ENCODE measurements at places on chromosomes 7 and 10. TPM values are rescaled to one million over a fixed set of nuclear protein-coding genes. Genes with fewer than 3 reads are reported as not detected.
A peak's percentile ranks its signal among the peaks of the same experiment; 100 is the strongest.

Gene KCNH2
- total RNA-seq: not detected

Gene TRPV5
- not detected for total RNA-seq

Gene GARIN1A
- total RNA-seq: 1.6 TPM

Gene TAS2R41
- total RNA-seq: not detected

Gene PIP4K2A
- 52.7 TPM for total RNA-seq

Gene SFTPA1
- not detected for total RNA-seq

- DNase-seq: no peak
Observed at GRCh38 chr10:77626266-77626935, 11.2 kb downstream of the KCNMA1 start.

DNA sequence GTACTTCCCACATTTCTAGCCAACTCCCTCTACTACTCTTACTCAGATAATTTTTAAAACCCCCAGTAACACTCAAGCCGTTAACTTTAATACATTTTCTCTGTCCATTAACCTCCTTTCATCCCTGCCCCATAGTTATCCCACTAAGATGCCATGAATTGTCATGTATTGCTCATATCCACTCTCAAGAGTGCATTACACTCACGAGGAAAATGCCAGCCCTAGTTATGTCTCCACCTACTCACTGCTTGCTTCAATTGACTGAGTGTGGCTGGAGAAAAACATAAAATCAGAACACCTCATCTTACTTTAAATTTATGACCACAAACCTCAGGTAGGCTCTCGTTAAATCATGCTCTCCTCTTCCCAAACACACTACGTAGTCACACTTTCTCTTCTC lies 324.1 kb upstream of the NPSR1 start:
- no peak for DNase-seq

DNA sequence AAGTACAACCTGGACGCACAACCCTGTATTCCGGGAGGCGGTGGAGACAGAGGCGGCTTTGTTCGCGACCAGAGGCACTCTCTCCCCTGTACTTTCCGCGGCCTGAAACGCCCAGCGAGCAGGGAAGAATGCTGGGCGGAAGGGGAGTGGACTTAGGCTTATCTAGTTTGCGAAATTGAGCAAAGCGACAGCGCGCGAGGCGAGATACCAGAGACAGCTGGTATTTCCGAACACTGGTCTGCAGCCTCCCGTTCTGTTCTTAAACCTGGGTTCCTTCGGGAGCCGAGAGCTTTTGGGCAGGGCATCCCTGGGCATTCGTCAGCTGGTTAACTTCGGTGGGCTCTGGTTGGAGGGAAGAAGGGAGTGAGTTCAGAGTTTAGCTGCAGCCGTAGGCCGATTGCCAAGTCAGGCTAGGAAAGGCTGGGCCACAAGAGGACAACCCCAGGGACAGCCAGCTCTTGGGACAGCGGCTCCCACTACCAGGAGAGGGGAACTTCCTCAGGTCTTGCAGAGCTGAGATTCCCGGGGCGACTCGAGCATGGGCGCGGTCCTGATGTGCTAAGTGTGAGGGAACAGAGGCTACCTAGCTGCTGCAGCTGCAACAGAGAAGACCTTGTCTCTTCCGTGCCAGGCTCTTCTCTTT lies 3.9 kb downstream of the HMX3 start:
- no peak for DNase-seq

DNA sequence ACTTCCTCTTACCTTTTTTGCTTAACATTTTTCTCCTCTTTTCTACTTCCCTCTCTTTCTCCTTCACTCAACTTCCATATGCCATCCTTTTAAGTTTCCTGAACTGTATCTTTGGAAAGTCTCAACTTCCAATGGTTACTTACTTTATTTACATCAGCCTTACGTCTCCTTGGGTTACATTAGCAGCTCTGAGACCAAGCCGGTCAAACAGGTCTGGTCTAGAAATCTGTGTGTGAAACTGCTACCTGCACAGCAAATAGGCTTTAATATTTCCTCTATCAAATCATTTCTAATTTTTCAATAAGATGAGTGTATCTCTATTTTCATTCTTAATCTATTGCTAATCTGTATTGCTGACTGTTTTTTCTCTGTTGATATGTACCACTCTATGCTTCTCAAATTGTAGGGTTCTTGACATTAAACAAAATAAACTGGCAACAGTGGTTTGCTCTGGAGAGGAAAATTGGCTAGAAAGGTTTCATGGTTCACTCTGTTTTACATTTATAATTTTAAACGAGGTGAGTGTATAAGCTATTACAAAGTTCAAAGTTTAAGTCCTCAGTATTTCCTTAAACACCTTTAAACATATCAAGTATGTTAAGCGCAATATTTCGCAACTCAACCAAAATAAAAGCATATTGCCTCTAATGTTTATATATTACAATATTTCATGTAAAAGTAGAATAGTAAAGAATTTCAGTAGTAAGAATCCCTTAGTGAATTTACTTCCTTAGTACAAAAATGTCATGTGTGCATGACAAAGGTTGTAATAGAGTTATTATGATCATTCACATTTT lies 3.6 kb upstream of the SEMA3C start:
- DNase-seq: no peak

- no peak for DNase-seq
Observed at GRCh38 chr10:70779511-70780369, 5.4 kb downstream of the TBATA start.

DNA sequence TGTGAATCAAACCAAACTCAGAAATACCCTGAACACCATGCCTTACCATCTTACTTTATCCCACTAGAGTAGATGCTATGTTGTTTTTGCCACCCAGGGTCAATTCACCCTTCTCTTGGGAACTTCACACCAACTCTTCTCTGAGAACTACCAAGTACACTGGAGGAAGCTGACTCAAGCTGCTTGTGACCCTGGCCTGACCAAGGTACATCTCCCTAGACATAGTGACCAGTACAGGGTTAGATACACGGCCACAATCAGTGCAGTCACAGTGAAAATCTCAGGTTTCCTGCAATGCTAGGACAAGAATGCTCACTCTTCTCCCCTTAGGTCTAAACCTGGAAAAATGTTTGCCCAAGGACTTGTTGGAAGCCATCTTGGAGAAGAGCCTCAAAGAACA lies 31.8 kb downstream of the EZH2 start:
- no peak for DNase-seq

DNA sequence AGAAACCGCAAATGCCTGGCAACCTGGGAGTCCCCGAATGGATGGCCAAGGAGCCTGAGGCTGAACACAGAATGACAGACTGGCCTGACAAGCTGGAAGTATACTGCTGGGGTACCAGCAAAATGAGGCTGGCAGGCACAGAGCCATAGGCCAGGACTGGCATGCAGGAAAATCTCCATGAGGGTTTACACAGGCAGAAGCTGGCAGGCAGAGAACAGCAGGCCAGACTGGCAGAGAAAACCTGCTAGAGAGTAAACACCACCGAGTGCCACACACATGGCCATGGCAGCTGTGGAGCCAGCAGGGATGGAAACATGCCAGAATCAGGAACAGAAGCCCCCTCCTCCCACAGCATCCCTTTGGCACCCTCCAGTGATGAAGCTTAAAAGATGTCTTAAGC lies 63.4 kb downstream of the CRPPA start:
- no peak for DNase-seq

DNA sequence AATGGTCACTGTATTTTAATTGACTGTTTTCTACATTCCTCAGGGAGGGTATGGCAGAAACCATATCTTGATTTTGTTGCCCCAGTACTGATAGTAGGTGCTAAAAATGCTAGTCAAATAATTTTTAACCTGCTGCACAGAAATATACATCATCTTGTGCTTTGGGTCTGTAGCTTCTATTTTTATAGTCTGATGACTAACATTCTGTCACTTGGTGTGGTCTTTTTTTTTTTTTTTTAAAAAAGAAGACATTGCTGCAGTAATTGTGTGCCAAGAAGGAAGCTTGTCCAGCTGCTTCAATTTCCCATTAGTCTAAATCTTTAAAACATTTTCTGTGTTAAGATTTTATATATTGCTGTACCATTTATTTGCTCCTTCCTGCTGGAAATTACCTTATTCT lies 83.6 kb downstream of the ICA1 start:
- no peak for DNase-seq

GRCh38 chr10:69644658-69645295 lies 14.7 kb downstream of the FAM241B start:
- DNase-seq: peak; percentile 53

- DNase-seq: no peak
Observed at GRCh38 chr7:21269021-21269420, 158.9 kb upstream of the SP4 start.

DNA sequence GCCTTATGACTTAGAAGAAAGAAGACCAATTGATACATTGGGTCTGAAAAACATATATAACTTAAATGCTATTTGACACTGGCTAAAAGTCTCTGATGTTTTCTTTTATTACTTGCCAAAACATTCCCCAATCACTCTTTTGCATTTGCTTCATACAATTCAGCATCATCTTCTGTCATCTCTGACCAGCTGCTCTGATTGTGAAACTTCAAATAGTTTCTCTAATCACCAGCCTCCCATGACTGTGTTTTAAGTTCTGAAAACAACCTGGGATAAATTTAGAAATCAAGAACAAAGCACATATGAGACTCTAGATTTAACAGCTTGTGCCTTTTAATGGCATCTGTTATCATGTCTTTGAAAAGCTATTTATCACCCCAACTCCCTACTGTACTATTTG lies 208.4 kb upstream of the KCND2 start:
- DNase-seq: peak; percentile 24

- no peak for DNase-seq
Observed at GRCh38 chr7:96822824-96823223, 113.2 kb upstream of the SEM1 start.

DNA sequence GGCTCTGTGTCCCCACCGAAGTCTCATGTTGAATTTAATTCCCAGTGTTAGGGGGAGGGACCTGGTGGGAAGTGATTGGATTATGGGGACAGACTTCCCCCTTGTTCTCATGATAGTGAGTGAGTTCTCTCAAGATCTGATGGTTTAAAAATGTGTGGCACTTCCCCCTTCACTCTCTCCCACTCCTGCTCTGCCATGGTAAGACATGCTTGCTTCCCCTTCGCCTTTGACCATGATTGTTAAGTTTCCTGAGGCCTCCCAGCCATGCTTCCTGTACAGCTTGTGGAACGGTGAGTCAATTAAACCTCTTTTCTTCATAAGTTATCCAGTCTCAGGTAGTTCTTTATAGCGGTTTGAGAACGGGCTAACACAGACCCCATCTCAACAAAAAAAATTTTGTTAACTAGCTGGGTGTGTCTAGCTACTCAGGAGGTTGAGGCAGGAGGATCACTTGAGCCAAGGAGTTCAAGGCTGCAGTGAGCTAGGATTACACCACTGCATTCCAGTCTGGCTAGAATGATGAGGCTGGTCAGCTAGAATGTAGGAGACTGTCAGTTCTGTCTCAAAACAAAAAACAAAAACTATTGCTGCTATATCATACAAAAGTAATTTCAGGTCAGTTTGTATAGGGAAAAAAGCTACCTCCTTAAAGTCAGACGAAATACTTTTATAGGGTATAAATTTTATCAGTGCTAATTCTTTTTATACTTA lies 57.7 kb downstream of the ATAD1 start:
- no peak for DNase-seq

GRCh38 chr10:106980495-106981451 lies 183.7 kb downstream of the SORCS1 start:
- no peak for DNase-seq

DNA sequence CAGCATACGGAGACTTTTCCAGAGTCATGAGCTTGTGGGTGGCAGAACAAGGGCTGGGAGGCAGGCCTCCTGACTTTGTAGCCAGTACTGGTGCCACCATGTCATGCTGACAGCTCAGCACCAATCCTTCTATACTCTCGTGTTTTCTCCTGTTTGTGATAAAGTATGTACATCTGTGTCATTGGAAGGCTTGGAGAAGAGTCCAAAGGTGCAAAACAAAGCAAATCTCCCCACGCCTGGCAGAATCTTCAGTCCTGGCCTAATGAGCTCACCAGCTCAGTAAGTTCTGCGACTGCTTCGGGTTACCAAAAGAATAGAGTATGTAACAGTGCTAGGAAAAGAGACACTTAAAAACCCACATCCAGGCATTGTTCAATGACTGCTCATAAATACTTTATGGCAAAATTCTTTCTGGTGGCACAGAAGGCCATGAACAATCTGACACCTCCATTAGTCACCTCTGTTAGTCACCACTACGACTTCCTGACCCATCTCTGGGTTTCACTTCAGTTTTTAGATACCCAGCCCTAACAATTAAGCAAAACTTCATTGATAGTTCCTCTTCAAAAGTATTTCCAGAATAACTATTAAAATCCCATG lies 24.5 kb downstream of the STEAP1 start:
- peak; percentile 88 for DNase-seq

DNA sequence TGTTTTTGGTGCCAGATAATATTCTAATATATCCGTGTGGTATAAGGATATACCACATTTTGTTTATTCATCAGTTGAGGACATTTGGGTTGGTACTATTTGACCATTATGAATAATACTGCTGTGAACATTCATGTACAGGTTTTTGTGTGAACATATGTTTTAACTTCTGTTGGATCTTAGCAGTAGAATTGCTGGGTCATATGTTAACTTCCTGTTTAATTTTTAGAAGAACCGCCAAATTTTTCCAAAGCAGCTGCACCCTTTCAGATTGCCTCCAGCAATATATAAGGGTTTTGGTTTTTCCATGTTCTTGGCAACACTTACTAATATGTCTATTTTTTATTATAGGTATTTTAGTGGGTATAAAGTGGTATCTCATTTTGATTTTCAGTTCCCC lies 22.8 kb downstream of the VPS26A start:
- DNase-seq: no peak

GRCh38 chr10:103062854-103063590 lies 130.1 kb downstream of the NT5C2 start:
- no peak for DNase-seq

Measured in HFFc6 (cell line).